ENCODE measurements at places on chromosomes 6 and 20.

GRCh38 chr20:23928788-23929187 lies 49.2 kb upstream of the CST5 start:
- DNase-seq: no peak

DNA sequence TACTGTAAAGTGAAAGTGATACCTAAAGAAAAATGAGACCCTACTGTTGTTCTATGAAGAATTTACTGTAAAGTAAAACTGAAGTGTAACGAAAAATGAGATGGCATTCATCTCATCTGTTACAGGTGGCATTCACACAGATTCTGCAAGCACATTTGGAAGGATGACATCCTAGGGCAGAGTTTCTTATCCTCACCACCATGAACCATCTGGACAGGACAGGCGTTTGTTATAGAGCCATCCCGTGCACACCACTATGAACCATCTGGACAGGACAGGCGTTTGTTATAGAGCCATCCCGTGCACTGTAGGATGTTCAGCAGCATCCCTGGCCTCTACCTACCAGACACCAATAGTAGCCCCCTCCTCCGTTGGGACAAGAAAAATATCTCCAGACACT lies 294.8 kb downstream of the GMDS start:
- peak; percentile 70 for DNase-seq

GRCh38 chr20:25217161-25218108 lies 21.9 kb downstream of the ENTPD6 start:
- DNase-seq: no peak

- DNase-seq: no peak
Observed at GRCh38 chr6:18477301-18477941, 90.3 kb downstream of the RNF144B start.

DNA sequence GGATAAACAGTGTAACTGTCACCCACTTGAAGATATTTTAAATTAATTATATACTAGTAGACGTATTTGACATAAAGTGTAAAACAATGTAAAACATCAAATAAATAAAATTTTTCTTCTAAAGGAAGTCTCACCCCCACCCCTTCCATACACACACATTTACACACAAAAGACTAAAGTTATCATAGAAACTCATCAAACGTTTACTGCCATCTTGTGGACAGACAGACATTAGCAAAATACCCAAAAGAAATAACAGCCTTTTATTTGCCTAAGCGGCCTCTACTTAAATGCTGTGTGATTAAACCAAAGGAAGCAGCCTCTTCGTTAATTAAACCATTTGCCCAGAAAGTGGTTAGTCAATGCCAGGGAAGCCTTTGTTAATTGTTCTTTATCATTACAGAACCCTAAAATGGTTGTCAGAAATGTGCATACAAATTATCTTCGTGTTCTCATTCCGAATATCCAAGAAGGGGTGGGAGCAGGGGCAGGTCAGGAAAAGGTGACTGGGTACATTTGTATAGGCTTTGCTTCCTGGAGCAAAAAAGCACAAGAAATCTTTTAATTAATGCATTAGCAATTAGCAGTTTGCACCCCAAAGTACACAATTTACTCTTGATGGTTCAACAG lies 176.2 kb upstream of the SASH1 start:
- peak; percentile 48 for DNase-seq

GRCh38 chr20:574297-574942 lies 30.8 kb upstream of the CSNK2A1 start:
- no peak for DNase-seq

- DNase-seq: no peak
Observed at GRCh38 chr6:13282393-13283069, 45.8 kb downstream of the TBC1D7 start.
